ENCODE measurements at places on chromosomes 7 and 10.

DNA sequence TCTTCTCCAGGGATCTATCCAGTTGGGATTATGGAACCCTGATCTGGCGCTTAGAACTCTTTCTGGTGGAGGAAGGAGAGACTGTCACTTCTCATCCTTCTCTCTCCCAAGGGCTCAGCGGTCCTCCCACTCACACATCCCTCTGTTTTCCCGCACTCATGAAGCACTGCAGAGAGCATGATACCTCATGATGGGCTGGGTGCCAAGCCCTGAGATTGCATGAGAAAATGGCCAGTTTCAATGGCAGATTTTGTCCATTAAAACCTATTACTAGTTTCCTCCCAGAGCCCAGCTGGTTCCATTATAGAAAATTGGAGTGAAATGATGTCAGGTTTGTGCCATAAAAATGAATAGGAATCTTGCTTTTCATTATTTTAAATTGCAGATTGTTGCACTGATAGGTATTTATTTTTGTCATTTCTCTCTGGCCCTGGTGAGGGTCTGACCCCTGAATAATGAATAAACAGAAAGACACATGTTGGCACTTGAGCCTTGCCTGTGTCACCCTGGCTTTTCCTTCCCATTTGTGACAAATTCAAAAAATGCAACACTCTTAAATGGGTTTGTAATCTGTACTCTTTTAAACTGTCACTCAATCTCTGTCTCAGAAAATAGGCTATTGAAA, 1151.1 kb downstream of the TYW1 start:
- DNase-seq: no peak

GRCh38 chr7:135786911-135787310, 38.3 kb upstream of the FAM180A start:
- no peak for DNase-seq

DNA sequence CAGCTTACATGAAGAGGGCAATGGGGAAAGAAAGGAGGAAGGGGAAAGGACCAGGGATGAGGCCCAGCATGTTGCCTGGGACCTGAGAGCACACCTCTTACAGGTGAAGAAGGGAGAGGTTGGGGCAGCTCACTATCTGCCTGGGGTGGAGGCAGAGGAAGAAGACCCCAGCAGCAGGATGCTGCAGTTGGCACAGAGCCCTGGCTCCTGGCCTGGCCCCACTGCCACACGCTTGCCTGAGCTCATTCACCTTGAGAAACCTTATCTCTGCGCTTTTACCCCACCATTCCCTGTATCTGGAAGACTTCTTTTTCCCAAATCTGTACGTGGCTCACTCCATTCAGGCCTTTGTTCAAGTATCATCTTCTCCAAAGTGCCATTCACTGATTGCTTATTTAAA, 147.8 kb upstream of the TMEM72 start:
- no peak for DNase-seq

DNA sequence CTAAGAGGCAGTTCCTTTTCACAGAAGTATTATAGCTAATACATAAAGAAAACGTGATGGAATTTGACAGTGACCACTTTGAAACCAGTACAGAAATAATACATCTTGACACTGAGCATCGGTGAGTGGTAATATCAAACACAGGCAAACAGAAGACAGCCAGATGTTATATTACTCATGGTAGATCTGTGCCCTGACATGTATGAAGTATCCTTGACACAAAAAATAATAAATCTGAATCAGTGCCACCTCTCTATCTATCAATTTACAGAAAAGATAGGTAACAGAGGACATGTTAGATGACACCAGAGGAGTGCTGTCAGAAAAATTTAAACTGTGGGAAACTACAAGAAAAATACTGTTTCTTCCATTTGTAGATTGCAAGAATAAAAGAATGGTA, 217.4 kb upstream of the POT1 start:
- DNase-seq: no peak

DNA sequence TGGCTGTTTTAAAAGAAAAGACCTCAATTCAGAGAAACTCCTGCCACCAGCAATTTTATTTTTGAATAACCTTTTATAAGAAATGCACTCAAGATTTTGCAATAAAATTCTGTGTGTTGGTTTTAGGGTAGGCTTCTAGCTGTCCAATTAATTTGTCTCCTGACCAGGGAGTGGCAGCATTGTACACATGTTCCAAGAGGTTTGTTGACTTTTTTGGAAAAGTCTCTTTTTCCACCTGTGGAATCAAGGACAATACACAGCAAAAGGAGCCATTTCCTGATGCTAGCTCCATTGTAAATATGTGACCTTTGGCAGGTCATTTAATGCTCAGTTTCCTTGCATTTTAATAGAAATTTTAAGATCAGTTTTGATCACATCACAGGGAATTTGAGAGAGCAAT, 1.8 kb downstream of the GIMAP5 start:
- no peak for DNase-seq

- DNase-seq: no peak
Measured at GRCh38 chr7:101102026-101102425, 16.7 kb downstream of the TRIM56 start.

GRCh38 chr7:40204581-40204980, 69.8 kb downstream of the SUGCT start:
- DNase-seq: no peak

DNA sequence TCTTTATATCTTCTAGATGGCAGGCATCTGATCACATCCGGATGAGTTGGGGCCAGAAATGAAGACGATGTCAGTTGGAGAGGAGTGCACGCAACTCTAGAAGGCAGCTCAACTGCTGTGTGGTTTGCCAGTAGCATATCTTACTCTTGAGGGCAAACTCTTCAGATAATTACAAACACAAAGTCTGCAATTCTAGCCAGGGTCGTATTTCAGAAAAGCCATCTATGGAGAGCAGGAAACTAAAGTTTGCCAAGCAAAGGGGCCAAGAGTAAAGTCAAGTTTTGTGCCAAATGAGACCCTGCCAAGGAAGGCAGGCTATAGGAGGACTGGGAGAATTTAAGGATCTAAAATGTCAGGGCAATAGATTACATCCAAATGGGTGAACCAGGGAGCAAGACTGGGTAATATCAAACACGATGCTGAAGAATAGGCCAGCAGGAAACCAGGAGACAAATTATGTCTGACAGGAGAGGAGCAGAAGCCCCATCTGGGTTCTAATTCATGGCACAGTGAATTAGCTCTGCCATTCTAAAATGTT, 312.5 kb upstream of the SEMA3C start:
- no peak for DNase-seq

DNA sequence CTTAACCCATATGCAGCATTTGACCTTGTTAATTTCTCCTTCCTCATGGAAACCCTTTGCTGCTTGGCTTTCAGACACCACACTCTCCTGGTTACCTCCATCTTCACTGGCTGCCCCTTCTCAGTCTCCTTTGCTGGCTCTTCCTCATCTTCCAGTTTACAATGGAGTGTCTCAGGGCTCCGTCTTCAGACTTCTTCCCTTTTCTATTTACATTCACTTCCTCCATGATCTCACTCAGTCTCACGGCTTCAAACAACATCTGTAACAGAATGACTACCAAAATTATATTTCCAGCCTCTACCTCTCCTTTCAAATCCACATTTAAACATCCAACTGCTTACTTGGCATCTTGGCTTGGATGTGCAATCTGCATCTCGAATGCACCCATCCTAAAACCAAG, 140.4 kb downstream of the DKK1 start:
- DNase-seq: no peak

- no peak for DNase-seq
Measured at GRCh38 chr10:89916468-89917215, 215.3 kb downstream of the KIF20B start.

- DNase-seq: no peak
Measured at GRCh38 chr10:3045471-3046209, 21.7 kb upstream of the PFKP start.

- no peak for DNase-seq
Measured at GRCh38 chr10:123245264-123245663, 91.1 kb downstream of the BUB3 start.

- DNase-seq: peak; percentile 75
Measured at GRCh38 chr7:150339409-150339809, 2.0 kb downstream of the RARRES2 start.

DNA sequence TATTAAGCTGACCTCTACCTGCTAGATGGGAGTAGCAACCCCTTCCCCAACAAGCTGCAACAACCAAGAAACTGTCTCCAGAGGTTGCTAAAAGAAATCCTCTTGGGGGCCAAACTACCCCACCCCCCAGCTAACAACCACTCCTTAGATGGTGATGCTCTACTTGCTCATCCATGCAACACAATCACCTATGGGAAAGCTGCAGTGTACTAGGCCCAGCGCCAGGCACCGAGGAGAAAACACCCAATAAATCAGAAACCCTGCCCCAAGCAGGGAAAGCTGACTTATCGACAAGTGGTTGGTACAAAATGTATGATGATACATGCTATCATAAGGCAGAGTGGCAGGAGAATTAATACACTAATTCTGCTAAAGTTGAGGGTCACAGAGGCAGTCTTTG, 17.3 kb downstream of the SLC25A13 start:
- no peak for DNase-seq

- DNase-seq: no peak
Measured at GRCh38 chr7:24135003-24135817, 148.8 kb upstream of the NPY start.

DNA sequence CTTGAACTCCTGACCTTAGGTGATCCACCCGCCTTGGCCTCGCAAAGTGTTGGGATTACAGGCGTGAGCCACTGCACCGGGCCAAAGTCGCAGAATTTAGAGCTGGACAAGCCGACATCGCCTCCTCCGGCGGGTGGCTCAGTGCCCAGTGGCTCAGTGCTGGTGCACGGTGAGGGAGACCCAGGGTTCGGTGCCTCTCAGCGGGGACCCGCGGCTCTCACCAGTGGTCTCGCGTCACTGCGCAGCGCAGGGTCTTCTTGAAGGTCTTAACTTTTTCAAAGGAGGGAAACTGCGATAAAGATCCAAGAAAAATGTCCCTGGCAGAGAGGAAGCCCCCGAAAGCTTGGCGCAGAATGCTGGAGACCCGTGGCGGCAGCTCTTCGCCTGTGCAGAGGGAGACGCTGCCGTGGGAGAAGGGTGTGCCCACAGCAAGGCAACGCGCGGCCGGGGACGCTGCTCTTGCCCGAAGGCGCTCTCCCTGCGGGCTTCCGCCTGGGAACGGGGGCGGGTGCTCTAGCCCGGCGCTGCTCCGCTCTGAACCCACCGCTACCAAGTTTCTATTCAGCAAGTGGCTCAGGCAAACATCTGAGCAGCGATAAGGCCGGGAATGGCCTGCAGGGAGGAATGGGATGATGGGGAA, 324.3 kb downstream of the DNAJB6 start:
- DNase-seq: peak; percentile 88

DNA sequence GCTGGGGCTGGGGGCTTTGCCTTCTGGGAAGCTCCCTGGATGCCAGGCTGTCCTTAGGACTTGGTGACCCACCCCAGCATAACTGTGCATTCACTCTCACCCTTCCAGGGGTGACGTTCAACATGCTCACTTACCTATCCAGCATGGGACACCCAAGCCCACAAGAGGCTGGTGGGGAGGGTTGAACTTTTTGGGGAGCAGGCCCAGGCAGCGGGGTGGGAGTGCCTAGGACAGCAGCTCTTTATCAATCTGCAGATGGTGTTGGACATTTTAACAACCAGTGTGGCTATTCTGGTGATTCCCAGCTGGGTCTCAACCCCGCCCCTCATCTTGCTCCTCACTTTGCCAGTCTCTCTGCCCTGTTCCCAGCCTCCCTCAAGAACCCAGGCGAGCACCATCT, 86.4 kb downstream of the CDH23 start:
- DNase-seq: no peak

GRCh38 chr10:63348245-63348850, 117.4 kb downstream of the JMJD1C start:
- no peak for DNase-seq

DNA sequence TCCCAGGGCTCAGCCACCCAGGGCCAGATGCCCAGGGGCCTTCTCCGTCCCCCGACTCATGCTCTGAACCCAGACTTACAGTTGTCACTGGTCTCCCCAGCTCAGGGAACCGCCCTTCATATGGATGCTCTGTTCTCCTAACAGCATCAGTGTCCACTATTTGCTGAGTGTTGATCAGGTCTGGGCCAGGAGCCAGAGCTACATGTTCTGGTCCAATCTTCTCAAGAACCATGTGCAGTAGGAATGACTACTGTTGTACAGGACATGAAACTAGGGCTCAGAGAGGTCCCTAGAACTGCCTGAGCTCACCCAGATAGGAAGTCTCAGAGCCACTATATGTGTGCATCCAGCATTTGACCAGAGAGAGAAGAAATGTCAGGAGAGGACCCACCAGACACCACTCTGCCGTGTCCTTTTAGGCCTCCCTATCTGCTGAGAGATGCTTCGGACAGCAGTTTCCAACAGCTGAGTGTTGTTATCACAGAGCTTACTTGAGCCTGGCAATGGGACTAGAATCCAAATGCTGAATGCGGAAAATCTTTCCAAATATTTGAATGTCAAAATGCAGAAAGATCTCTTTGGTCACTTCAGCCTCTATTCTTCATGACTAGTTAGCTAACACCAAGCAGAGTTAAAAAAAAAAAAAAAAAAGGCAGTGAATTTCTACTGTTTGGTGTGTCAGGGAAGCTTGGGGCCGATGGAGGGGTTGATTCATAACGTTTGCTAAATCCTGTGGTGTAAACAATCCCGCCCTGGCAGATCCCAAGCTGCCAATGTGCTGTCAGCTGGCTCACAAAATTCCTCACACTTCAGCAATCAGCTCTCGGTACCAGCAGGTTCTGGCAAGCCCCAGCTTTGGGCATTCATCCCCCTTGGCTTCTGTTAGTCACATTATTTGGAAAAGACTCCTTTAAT, 246.1 kb downstream of the TNS3 start:
- DNase-seq: peak; percentile 72

DNA sequence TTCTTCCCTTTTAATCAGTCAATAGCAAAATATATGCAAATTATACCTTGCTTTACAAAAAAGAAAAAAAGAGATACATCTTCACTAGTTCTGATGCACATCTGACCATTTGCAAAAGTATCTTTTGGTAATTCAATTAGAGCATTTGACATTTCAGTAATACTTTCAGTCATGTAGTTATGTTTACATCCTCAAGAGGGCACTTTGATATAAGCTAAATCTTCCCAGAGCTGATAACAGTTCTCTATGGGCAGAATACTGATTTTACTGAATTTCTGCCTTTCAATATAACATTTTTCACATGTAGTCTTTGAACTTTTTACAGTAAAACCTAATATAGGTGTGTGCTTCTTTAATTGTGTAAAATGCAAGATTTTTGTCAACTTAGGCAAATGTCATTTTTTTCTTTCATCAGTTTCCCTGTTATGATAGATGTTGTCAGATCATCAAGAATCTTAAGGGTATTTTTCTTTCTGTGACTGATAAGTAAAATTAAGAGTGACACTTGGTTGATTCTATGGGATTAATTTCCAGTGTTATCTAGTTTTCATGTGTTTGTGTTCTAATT, 703.5 kb upstream of the SEMA3D start:
- DNase-seq: no peak
